Muscle of leg (tissue), 16 donors: ENCODE measurements at places on chromosomes 2 and 18. TPM values are rescaled to one million over a fixed set of nuclear protein-coding genes. Genes with fewer than 3 reads are reported as not detected.

Gene MAPRE3
- total RNA-seq = 7.8 TPM

DNA sequence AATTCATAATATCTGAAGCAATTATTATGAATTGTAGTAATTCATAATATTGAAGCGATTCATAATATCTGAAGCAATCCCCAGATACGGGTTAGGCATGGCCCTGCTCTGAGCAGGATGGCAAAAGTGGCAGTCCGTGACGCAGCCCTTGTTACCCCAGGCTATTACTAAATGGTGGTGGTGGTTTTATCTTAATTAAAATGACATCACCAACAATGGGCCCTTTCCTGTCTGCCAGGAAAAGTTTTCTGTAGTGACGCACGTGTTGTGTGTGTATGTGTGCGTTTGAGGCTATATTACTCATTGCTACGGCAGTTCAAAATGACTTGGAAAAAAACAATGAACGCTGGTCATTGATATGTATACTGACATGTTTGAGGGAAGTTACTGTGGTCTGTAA is 10.6 kb upstream of the MOCOS start:
- no peak for DNase-seq

GRCh38 chr2:55141572-55142413 is 90.3 kb downstream of the CLHC1 start:
- DNase-seq = no peak

DNA sequence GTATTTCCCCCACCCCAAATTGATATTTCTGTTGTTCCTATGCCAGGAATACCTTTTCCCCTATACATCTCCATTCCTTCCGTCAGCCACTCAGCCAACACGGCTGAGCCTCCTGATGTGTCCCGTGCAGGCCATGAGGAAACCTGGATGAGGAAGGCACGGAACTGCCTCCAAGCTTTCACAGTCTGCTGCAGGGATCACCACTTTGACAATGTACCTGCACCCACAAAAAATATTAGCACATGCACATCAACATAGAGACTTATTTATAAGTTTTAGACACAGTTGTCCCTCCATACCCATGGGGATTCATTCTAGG is 101.4 kb upstream of the PPP1CB start:
- no peak for DNase-seq

DNA sequence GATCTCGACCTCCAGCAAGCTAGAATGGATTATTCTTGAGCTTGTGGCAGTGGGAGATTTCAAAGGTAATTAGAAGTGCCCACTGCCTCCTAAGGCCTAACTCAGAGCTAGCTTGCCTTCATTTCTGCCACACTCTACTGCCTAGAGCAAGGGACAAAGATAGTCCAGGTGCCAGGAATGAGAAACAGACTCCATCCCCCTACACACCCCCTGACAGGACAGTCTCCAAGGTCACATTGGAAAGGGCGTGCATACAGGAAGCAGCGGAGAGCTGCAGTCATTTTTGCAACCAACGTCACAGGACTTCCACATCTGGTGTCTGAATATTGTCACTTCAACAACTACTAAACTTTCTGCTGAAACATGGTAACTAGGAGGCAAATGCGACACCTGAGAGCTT is 101.0 kb upstream of the SH3BP4 start:
- DNase-seq = no peak
